ENCODE measurements at places on chromosomes 16 and 17.
A peak's percentile ranks its signal among the peaks of the same experiment; 100 is the strongest.

- peak; percentile 55 for DNase-seq
Observed at GRCh38 chr16:48158296-48158695, 2.5 kb upstream of the ABCC12 start.

GRCh38 chr16:49921791-49922456 lies 66.0 kb upstream of the ZNF423 start:
- peak; percentile 51 for DNase-seq

DNA sequence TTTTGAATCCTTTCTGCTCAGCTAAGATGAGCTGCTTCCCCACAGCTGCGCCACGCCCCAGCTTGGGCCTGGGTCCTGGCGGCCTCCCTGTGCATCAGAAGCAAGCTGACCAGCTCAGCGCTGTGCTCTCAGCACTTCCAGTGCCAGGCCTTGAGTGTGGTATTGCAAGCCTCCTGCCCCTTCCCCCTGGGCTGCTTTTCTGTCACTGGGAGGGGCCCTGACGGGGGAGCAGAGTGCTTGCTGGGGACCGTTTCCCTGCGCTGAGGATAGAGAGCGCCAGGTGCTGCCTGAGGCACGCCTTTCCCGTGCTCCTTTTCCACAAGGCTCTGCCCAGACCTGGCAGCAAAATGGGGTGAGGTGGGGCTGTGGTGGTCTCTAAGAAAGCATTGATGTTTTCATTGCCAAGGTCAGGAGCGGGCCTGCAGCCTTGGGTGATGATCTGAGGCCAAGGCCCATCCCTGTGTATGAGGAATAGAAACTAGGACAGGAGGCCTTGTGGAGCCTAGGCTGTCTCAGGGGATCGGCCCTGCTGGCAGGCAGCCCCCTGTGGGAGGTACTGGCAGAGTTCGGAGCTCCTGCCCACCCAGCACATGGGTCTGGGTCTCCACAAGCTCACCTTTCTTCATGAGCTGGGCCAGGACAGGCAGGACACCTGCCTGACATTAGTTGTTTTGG lies 29.7 kb downstream of the POLR3E start:
- DNase-seq = no peak

GRCh38 chr17:78366109-78366848 lies 6.4 kb upstream of the SOCS3 start:
- DNase-seq = no peak

DNA sequence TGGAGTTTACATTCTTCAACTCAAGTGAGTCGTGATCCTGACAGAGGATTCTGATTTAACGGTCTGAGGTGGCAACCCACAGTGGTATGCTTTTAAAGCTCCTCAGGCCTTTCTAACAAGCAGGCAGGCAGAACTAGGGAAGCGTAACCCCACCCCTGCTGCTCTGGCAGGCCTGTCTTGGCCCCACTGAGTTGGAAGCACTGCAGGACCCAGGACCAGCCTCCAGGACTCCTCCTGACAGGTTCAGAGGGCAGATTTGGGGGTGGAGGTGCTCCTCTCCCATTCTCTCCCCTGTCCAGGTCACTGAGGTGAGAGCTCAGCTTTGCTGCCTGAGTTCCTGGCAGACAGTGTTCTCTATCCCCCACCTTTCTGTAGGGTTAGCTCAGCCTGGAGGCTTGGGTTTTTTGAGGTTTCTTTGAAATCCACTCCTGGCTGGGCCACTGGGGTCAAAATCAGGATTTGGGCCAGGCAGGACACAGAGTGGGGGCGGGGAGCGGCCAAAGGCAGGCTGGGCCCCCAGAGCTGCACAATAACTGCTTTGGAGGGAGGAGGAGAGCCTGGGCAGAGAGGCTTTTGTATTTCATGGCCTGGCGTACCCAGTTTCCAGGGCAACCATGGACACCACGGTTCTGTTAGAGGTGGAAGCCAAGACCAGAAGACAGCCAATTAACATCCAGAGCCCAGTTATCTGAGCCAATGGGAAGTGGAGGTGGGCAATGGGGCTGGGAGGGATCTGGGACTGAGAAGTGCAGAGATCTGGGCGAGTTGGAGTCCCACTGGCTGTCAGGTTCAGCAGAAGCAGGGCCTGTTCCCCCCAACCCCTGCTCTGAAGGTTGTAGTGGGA lies 9.5 kb downstream of the MRPL27 start:
- no peak for DNase-seq

DNA sequence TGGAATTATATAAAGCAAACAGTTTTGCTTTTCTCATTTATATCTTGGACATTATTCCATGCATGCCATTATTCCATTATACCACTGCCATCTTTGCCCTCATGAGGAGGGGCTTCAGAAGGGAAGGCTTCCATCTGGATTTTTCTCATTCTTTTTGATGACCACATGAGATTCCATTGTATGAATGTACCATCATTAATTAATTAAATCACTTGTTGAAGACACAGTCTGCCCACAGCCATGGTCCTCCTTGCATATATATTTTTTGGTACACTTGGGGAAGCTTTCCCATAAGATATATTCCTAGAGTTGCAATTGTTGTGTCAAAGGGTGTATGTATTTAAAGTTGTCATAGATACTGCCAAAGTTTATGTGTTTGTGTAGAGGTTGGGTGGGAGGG lies 7.1 kb downstream of the ARL4D start:
- DNase-seq = no peak

GRCh38 chr16:261031-261691 lies 14.6 kb downstream of the RGS11 start:
- no peak for DNase-seq

- no peak for DNase-seq
Observed at GRCh38 chr16:4523686-4524085, 14.9 kb downstream of the CDIP1 start.

DNA sequence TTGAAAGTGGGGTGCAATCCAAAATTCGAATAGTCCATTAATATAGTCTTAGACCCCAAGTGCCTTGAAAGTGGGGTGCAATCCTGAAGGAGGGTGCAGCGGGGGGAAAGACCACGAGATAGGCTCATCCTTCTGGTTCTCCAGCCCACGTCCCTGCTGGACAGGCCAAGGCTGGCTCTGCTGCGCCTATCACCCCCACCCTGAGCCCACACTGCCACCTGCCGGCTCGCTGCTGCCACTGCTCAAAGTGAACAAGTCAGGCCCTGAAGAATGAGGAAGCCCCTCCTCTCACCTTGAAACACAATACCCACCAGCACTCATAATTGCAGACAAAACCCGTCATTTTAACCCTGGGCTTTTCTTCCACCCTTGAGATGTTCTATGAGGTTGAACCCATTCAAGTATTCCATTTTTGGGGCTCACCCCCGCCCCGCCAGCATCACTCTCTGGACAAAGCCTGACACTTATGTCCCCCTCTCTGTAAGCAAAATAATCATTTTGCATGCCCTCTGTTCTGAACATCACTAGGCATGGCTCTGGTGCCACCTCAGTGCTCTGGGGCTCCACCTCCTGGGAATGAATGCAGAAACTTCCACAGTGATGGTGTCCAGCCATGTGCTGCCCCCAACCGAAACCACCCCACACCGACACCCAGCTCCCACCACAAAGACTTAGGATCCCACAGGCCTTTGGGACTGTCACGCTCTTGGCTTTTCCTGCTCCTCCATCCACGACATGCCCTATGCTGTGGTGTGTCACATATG lies 56.8 kb downstream of the BEAN1 start:
- DNase-seq = peak; percentile 59

GRCh38 chr17:76716146-76716838 lies 5.5 kb upstream of the MXRA7 start:
- DNase-seq = no peak

GRCh38 chr16:14629919-14630619 lies at the start of gene PARN:
Gene PARN (minus strand): TSS chr16:14630260. CDS start chr16:14630125, 135 bp downstream.
- DNase-seq = peak; percentile 98

GRCh38 chr17:78925662-78926555 lies 722 bp upstream of the TIMP2 start:
- DNase-seq = no peak

- DNase-seq = no peak
Observed at GRCh38 chr17:30831257-30831656, 509 bp upstream of the ATAD5 start.

GRCh38 chr16:89737341-89738071 lies 16.2 kb downstream of the ZNF276 start:
- no peak for DNase-seq

DNA sequence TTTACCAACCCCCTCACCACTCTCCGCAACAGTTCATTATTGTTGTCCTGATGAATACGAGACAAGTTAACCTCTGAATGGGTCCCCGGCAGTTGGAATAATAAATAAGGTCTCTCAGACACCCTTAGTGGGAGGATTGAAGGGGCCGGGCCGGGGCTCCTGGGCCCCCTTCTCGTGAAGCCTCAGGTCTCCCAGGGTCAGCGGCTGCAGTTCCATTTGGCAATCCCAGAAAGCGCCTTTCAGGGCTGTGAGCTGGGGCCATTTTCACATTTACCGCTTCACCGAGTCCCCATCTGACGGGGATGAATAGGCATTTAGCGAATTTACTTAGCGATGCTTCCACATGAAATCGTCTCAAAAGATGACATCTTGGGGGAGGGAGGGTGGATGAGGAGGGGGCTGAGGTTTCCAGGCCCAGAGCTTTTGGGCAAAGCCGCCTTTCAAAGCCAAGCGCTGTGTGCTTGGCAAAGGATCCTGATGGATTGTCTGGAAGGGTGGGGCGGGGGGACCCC lies 309.8 kb downstream of the XYLT1 start:
- DNase-seq = no peak

DNA sequence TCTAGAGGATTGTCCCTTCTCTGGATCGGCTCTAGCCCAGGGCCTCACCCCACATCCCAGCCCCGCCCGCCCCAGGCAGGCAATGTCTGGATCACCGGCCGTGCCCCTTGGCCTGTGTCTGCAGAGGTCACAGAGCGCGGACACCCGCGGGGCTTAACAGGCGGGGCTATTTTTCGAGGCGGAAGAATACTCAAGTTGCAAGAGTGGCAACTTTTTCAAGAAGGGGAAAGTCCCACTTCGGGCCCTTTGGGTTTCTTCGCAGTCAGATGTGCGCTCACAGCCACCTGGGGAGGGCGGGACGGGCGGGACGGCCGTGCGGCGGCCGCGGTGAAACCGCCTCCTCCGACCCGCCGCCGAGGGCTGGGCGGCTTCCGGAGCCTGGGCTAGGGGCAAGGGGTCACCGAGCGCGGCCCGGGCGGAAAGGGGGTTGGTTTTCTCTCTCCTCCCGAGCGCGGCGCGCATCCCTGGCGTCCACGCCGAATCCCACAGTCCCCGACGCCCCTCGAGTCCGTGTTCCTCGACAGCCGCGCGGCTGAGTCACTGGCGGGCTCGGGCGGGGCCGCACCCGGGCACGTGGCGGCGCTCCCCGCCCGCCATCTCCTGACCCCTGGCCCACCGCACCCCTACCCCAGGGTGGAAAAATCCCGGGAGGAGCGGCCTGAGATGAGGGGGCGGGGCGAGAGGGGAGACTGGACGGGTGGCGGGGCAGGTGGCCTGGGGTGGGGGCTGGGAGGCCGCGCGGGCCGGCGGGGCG lies 1.2 kb upstream of the PFN1 start:
- peak; percentile 41 for DNase-seq

- no peak for DNase-seq
Observed at GRCh38 chr16:67930678-67931211, 917 bp downstream of the CTRL start.

- no peak for DNase-seq
Observed at GRCh38 chr16:53821957-53822625, 118.1 kb downstream of the FTO start.

GRCh38 chr17:79220713-79221291 lies 146.2 kb downstream of the ENGASE start:
- DNase-seq = no peak

GRCh38 chr16:84672276-84673202 lies 24.2 kb downstream of the KLHL36 start:
- peak; percentile 48 for DNase-seq

GRCh38 chr16:48546774-48547173 lies 63.2 kb downstream of the N4BP1 start:
- no peak for DNase-seq

- DNase-seq = no peak
Observed at GRCh38 chr17:70332356-70333210, 163.3 kb downstream of the KCNJ2 start.

DNA sequence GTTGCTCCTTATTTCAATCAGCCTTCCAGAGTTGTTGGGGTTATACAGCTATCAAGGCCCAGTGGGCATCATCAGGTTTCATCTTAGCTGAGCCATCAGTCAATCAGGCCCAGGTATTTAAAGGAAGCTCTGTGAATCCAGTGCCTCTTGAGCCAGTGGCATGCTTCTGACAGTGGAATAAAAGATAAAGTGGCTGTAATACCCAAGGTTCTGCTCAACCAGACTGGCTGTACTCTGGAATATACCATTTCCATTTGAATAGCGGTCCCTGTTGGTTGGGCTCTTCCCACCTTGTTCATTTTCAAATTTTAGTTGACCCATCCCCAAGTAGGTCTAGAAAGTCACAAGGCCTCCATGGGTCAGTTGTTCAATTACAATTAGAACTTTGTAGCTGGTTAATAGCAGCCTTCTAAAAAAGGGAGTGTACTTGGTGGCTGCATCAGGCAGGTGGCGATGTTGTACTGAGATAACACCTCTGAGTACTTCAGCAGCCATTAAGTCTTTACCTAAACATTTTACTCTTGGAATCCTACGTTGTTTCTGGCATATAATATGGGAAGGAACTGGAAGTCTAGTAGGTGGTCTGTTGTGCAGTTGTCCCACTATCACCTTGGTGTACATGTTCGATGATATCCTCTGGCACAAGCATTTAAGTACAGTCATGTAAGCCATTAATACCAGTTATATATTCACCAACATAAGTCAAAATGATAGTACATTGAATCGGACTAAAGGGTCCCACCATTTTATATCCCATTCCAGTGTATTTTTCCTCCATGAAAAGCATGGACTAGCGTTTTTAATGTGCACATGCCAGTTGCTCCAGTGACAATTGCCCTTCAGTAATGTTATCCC lies 294.1 kb downstream of the BCAS3 start:
- peak; percentile 51 for DNase-seq

DNA sequence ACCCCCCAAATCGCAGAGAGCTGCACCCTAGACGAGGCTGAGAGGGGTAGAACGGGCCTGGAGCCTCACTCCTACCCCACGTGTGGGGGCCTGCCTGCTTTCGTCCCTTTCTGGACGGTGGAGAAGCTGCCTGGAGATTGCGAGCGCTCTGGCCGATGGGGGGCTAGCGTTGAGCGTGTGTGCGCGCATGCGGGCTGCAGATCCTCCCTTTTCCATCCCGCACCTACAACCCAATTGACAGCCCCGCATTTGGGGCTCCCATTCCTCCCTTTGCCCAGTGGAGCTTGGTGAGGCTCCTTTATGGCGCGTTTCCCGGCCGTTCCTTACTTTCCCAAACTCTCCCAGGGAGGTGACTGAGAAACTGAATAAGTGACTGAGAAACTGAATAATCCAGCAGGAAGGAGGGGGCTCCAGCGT lies 907 bp upstream of the ESRP2 start:
- no peak for DNase-seq

DNA sequence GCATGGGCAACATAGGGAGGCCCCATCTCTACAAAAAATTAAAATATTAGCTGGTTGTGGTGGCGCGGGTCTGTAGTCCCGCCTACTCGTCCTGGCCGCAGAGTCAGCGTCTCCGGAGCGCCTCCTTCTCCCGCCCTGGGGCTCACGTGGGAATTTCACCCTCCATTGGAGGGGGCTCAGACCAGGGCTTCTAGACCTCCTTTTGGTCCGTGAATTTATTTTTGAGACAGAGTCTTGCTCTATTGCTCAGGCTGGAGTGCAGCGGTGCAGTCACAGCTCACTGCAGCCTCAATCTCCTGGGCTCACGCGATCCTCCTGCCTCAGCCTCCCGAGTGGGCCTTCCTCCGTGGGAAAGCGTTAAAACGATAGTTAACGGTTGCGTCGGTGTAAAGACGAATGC lies 394 bp upstream of the NME4 start:
- no peak for DNase-seq

GRCh38 chr16:29029168-29029994 lies 44.5 kb downstream of the LAT start:
- DNase-seq = no peak

- DNase-seq = peak; percentile 89
Observed at GRCh38 chr17:49191917-49192741, 18.2 kb downstream of the GNGT2 start.
